ENCODE measurements at places on chromosomes 7 and 10.

GRCh38 chr7:106100863-106101629 lies 11.1 kb downstream of the SYPL1 start:
- no peak for DNase-seq

DNA sequence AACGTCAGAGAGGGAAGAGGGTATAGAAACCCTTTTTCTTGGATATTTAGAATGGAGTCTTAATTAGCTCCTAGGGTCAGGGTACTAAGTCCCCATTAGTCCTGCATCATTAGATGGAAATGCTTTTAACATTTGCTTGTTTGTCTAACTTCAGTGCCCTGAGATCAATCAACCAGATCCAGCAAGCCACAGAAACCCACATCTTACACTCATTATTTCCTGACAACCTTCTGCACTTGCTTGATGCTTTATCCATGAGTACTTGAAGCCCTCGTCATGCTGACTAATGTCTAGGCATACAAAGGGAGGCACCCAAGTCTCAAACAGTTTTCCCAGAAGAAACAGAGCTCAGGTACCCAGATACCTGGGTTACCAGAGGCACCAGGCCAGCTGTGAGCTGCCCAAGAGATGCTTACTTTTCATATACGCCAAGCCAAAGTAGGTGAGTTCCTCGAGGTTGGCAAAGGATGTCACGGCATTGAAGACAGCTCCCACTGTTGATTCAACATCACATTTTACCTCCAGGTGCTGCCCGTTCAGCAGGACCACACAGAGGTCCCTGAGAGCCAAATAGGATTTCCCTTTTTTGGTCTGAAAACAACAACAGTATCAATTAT lies 42.7 kb downstream of the FRMPD2 start:
- DNase-seq = no peak

GRCh38 chr7:27169658-27170425 lies 4.3 kb downstream of the HOXA10 start:
- no peak for DNase-seq

- DNase-seq = peak; percentile 76
Measured at GRCh38 chr10:97572214-97572989, at the start of gene ANKRD2. ANKRD2 (plus strand) TSS chr10:97572779; CDS start chr10:97572789, 10 bp downstream.

DNA sequence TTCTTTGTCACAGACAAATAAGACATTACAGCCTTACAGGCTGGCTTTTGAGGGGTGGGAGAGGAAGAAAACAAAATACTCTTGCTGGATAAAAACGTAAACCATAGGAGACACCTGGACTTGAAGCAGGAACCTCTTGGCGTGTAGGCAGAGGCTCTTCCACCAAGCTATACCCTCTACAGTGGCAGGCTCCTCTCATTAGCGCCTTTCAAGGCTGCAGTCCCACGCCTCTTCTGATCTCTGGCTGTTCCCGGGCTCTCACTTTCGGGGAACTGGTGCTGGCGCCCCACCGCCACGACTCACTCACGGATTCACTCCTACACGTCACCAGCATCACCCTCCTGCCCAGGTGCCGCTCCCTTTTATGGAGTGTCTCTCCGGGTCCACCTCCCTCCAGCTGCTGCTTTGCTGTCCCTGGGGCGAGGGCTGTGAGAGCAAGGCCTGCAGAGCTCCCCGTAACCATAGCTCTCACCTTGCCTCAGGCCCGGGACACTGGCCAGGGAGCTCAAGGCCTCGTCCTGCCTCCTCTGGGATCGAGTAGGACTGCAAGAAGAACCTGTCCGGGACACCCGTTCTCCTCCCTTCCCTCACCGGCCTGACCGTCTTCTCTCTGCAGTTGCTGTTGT lies 62.6 kb downstream of the ZNF777 start:
- DNase-seq = no peak

DNA sequence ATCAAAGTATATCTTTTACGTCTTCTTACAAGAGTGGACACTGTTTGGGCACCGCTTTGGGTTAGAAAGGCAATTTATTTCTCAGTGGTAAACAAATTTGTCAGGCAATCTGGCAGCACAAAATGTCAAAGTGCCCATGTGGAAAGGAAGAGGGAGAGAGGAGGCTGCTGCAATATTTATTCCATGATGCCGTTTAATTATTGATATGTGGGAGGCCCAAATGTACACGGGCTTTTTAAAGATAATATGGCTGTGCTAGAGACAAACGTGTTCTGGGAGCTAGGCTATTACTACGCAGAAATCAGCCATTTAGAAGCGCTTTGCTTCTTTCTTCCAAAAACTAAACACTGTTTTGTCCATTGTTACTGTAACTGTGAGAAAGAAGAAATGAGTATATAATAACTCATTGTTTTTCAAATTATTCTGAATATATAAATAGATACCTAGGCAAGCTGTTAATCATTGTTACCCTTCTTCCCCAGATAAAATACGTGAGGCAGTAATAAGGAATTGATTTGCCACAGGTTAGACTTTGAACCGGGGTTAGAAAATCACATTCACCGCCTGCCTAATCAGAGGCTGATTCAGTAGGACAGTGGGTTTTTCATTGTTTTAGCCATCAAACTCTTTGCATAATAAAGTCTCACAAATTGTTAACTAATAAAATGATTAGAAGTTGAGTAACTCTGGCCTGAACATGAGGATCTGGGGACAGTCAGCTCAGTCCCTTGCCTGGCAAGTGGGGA lies 116.5 kb upstream of the FRMD4A start:
- DNase-seq = no peak

- no peak for DNase-seq
Measured at GRCh38 chr7:135420786-135421185, 89.1 kb downstream of the CNOT4 start.

GRCh38 chr7:196283-196682 lies 3.9 kb downstream of the FAM20C start:
- no peak for DNase-seq

GRCh38 chr10:12699258-12699700 lies 302.2 kb downstream of the CCDC3 start:
- DNase-seq = peak; percentile 77

DNA sequence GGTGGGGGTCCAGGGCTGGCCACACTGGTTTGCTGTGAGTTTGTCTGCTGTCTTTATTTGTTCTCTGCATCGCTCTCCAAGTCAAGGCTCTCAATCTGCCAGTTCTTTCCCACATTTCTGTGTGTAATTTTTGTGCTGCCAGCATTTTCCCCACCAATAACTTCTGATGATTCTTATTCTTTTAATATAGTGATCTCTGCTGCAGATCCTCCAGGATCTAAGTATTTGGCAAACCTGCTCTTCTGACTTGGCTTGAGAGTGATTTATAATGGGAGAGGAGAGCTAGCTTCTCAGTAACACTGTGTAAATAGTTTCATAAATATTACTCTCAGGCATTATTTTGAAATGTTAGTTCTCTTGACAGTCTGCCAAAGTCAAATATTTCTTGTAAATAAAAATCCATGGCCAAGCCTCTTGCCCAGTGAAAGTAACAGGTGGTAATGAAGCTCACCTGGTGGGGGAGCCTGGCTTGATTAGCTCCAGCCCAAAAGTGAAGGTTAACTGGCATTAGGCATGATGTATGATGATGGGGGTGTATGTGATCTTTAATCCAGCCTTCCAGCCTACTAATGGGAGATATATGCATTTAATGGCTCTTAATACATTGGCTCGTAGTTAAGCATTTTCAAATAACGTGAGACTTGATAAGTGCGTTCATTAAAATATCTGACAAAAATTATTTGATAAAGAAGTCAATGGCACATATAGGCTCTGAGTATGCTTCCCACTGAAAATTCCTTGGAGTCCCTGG lies 1055.9 kb downstream of the KCNMA1 start:
- no peak for DNase-seq

GRCh38 chr7:117124591-117125220 lies 171.4 kb downstream of the ST7 start:
- DNase-seq = peak; percentile 86

DNA sequence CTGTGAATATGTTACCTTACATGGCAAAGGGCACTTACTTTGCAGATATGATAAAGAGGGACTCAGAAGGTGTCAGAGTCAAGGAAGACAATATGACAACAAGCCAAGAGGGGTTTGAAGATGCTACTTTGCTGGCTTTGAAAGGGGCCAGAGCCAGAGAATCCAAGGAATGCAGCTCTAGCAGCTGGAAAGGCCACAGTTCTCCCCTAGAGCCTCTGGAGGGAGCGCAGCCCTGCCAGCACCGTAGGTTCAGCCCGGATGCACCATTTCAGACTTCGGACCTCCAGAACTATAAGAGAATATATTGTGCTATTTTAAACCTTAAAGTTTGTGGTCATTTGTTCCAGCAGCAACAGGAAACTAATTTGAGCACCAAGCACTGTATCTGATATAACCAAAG lies 32.9 kb upstream of the WDR11 start:
- DNase-seq = no peak

- DNase-seq = no peak
Measured at GRCh38 chr7:22116451-22117030, 170.8 kb upstream of the CDCA7L start.

GRCh38 chr10:132729810-132730572 lies 56.0 kb downstream of the NKX6-2 start:
- no peak for DNase-seq

DNA sequence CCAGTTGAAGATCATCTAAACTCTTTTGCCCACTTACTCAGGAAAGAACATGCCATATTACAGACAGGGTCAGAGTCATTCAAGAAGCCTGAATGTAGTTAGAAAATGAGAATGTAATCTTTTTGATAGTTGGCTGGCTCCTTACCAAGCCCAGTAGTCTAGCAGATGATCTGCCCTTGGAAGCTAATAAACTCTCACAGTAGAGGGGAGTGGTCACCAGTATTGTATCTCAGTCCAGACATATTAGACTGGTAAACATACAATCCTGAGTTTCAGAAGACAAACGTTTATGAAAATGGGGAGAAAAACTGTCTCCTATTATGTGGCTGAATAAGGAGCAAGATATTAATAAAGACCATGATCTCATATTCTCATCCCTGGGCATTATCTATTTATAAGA lies 65.3 kb downstream of the SEPTIN7 start:
- no peak for DNase-seq

- DNase-seq = no peak
Measured at GRCh38 chr7:112010994-112011393, 195.2 kb downstream of the DOCK4 start.

GRCh38 chr7:120615703-120616102 lies 242.2 kb downstream of the TSPAN12 start:
- DNase-seq = no peak

DNA sequence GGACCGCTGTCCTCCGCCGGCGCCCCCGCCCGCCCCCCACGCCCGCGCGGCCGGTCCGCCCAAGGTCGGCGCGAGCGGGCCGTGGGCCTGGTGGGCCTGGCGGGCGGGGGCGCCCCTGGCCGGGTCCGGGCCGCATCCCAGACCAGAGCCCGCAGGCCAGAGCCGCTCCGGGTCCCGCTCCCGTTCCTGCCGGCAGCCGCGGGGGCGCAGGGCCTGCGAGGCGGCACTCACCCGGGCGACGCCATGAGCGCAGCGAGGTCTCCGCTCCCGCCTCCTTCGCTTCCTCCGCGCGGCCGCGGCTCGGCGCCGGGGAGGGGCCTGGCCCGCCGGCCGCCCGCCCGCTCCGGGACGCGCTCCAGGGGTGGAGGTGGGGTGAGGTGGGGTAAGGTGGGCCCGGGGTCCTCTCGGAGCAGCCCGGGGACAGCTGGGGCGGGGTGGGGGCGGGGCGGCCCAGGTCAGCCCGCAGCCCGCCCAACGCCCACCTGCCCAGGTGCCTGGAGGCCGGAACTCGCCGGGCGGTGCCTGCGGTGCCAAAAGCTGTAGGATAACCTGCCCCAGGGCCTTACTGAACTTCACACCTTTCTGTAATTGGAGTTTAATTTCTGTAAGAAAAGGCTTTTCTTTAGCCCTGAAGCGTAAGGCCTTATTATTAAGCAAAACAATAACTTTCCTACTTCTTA lies at the start of gene URGCP:
URGCP (minus strand) TSS at position 266 of the 680 bp plus-strand sequence; CDS start at position 245, 21 bp downstream.
- peak; percentile 74 for DNase-seq

DNA sequence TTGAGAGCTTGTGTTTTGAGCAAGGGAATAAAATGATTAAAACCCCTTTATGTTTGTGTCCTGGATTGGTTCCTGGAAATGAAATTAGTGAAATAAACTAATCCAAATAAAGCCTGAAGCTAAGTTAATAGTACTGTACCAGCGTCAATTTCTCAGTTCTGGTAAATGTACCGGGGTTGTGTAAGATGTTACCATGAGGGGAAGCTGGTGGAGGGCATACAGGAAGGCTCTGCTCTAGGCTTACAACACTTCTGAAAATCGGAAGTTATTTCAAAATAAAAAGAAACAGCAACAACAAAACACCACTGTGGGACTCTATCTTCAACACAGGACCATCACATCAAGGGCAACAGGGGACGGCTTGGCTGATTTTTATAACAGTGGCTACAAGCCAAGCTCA lies 257.0 kb downstream of the CREB5 start:
- no peak for DNase-seq

- no peak for DNase-seq
Measured at GRCh38 chr7:44172352-44172751, 16.9 kb downstream of the GCK start.

DNA sequence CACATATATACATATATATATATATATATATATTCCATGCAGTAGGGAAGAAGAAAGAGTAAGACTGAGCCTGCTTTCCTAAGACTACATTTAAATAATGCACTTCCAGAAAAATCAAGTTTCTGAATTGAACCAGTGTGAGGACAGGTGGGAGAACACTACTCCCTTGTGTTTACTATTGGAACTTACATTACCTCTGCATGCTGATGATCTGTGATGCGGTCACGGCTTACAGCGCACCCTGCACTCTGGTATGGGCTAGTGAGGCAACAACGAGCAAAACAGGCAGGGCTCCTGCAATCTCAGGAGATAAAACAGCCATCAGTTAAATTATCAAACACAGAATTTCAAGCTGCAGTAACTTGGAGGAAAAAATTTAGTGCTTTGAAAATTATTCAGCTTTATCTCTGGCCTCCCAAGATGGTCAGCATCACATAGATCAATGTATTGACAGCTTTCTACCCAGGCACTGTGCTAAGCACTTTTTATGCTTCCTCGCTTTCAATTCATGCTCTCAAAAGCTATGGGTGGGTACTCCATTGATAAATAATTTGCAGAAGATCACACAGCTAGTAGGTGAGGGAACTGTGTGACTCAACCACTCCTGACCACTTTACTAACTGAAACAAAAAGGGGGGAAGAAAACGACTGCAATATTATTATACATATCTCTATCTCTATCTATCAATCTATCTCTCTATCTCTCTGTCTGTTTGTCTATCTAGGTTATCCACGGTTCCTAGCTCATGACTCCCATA lies 20.5 kb upstream of the SLC16A12 start:
- DNase-seq = no peak

DNA sequence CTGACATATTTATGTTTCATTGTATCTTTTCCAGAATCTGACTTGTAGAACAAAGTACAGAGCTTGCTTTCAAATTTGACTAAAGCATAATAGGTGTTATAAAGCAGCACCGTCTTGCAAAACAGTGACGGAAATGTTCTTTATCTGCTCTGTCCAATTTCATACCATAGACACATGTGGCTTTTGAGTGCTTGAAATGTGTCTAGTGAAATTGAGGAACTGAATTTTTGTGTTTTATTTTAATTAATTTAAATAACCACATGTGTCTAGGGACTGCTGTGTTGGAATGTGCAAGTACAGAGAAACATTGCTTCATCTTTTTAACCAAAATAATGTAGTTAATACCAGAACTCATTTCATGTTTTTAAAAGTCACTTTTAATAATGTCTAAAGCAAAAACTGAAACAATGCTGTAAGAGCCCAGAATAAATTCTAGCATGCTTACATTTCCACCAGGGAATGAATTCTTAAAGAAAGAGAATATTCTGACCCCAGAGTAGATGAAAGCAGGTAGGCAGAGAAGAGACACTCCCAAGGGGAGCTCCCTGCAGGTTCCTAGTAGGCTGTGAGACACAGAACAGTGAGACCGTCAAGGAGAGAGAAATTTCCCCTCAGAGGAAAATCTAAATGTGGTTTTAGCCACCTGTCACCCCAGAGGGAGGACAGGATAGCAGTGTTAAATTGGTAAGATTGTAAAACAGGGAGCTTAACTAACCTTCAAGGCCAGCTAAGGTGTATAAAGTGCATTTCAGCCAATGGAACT lies 175.3 kb upstream of the KMT2E start:
- no peak for DNase-seq
